ENCODE measurements at places on chromosomes 3 and 15. TPM values are rescaled to one million over a fixed set of nuclear protein-coding genes. Genes with fewer than 3 reads are reported as not detected.

The GOLGA8M gene
- not detected for polyA plus RNA-seq

The CCDC51 gene
- 5.9 TPM for polyA plus RNA-seq

The TMEM212 gene
- polyA plus RNA-seq, result not detected

GRCh38 chr3:183033746-183034145, 53.4 kb upstream of the DCUN1D1 start:
- H3K4me3 ChIP-seq, result no peak overlapping the region
- H3K4me1 ChIP-seq, result no peaks in the 10 kb centered on the region
- no peaks in the 10 kb centered on the region for H3K27me3 ChIP-seq
- peaks cover 69% of the 10 kb centered on the region for H3K36me3 ChIP-seq
- DNase-seq, result no peak
- no peak overlapping the region for H3K27ac ChIP-seq

DNA sequence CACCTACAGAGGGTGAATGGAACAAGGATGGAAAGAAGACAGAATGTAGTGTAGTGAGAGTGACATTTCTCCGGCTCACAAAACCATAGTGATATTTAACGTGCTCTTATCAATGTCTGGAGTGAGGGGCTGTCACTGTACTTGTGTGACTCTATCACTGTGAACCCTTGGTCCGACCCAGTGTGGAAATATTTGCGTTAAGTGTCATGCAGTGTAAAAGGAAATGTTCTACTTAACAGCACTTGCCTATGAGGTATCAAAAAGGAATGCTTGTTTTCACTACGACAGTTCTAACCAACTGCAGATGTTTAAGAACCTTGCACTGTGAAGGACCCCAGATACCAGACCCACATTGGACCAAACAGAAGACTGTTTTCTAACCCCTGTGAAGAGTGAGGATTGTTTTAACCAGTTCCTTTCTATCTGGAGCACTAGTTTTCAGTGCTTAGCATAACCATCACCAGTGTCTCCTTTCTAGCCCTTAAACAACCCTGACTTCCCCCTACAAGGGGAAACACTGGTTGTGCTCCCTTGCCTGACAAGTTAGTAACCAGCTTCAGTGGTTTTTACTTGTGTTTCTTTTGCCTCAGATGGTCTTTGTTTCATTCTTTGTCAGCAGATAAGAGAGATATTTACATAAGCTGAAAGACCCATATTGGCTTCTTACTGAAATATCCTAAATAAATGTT, 144.7 kb upstream of the ABHD17C start:
- H3K4me1 ChIP-seq, result no peaks in the 10 kb centered on the region
- peaks cover 2% of the 10 kb centered on the region for H3K27me3 ChIP-seq
- no peak overlapping the region for H3K4me3 ChIP-seq
- no peaks in the 10 kb centered on the region for H3K36me3 ChIP-seq

DNA sequence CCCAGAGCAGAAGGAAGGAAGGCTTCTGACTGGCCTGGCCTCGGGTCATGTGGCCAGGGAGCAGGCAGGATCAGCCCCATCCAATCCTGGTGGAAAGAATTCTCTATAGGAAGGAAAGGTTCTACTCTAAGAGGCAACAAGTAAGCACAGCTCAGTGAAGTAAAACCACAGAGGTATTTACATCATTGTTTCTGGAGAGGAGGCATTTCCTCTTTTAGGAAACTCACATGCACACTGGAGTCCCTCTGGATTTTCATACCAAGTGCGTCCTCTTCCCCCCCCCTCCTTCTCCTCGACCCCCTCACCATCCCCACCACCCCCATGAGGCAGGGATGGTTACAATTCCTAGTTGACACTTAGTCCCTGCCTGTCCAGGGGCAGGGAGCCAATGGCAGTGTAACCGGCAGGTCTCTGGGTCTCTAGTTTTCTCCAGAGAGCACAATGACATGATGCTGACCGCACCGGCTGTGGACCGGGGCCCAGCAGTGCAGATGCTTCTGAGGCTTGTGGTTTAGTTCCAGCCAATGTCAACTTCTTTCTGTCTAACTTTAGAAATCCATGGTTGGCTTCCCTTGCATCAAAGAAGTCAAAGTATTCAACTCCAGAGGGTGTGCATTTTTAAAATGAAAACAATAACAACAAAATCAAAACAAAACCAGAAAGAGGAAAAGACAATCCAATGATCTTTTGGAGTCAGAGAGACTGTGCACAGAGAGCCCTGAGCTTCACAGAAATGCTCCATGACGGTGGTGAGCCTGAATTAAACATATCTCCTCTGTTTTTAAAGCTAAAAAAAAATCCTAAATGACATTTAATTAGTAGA, 230.3 kb upstream of the TLE3 start:
- no peaks in the 10 kb centered on the region for H3K36me3 ChIP-seq
- peaks cover 34% of the 10 kb centered on the region for H3K4me1 ChIP-seq
- no peak overlapping the region for H3K27ac ChIP-seq
- no peak overlapping the region for H3K4me3 ChIP-seq

DNA sequence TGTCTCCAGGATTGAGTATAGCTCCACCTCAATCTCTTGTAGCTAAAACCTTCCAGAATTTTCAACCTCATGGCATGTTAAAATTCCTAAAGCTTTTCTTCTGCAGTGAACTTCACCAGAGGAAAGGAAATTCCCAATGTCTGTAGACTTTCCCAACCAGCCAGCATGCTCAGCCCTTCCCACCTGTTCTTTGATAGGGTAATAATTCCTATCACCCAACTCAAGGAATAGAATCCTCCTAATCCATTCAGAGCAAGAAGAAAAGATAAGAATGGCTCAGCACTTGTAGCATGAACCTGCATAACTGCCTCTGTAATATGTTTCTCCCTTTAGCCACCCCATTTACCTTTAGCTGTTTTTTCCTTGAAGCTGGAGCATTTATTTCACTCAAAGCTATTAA, 301.8 kb upstream of the GADL1 start:
- no peak overlapping the region for H3K27ac ChIP-seq
- no peaks in the 10 kb centered on the region for H3K4me1 ChIP-seq
- H3K27me3 ChIP-seq, result no peaks in the 10 kb centered on the region
- no peak overlapping the region for H3K4me3 ChIP-seq

- no peak for DNase-seq
- no peak overlapping the region for H3K4me3 ChIP-seq
- H3K36me3 ChIP-seq, result peaks cover 16% of the 10 kb centered on the region
- peaks cover 30% of the 10 kb centered on the region for H3K4me1 ChIP-seq
These were observed 65.4 kb downstream of the FOXP1 start for GRCh38 chr3:71518089-71518488.

- no peak overlapping the region for H3K4me3 ChIP-seq
- DNase-seq, result no peak
- H3K27me3 ChIP-seq, result no peaks in the 10 kb centered on the region
- H3K27ac ChIP-seq, result no peak overlapping the region
- no peaks in the 10 kb centered on the region for H3K36me3 ChIP-seq
- peaks cover 14% of the 10 kb centered on the region for H3K4me1 ChIP-seq
These were observed 428.0 kb downstream of the RAP2B start for GRCh38 chr3:153590051-153590450.

Measured in CD14-positive monocyte (primary cell).